ENCODE measurements at places on chromosomes 7 and 10.
A peak's percentile ranks its signal among the peaks of the same experiment; 100 is the strongest.

DNA sequence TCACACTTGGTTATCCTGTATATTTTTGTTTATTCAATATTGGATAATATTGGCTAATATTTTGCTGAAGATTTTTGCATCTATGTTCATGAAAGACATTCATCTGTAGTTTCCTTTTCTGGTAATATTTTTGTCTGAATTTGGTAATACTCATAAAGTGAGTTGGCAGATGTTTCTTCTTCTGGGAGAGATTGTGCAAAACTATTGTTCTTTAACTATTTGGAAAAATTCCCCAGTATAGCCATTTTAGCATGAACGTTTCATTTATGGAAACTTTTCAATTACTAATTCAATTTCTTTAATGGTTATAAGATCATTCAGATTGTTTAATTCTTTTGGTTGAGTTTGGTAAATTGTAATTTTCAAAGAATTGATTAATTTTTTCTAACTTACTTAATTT lies 560.8 kb upstream of the FZD8 start:
- DNase-seq = no peak

DNA sequence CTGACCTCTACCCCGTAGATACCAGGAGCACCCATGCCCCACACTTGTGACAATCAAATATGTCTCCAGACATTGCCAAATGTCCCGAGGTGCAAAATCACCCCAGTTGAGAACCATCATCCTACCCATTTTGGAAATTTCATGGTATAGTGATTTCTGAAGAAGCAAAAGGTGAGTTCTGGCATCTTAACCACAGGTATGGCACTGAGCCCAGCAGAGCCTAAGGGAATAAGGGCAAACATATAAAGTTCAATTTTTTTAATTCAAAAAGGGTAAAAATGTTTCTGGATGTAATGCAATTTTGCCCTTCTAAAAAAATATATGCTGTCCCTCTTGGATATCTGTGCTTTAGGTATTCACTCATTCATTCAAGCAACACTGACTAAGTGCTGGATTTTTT lies 30.5 kb upstream of the CPXM2 start:
- no peak for DNase-seq

GRCh38 chr10:8073691-8074416 lies 19.4 kb downstream of the GATA3 start:
- no peak for DNase-seq

DNA sequence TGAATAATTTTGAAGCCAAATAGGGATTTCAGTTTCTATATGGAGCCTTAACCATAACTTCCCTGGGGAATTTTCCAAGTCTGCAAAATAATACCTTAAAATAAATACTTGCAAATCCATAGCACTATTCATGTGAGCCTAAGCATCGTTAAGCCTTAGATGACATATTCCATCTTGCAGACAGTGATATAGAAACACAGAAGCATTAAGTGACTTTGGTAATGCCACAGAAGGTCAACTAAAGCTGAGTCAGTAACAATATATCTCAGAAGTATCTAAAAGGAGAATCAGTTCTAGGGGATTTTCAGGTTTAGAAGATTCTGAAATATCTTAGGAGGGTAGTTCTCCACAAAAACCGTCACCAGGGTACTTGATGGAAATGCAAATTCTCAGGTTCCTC lies 163.4 kb upstream of the COL1A2 start:
- DNase-seq = no peak

- no peak for DNase-seq
Observed at GRCh38 chr7:24659505-24659904, 86.3 kb downstream of the PALS2 start.

- DNase-seq = no peak
Observed at GRCh38 chr7:84291756-84292155, 97.2 kb upstream of the SEMA3A start.

DNA sequence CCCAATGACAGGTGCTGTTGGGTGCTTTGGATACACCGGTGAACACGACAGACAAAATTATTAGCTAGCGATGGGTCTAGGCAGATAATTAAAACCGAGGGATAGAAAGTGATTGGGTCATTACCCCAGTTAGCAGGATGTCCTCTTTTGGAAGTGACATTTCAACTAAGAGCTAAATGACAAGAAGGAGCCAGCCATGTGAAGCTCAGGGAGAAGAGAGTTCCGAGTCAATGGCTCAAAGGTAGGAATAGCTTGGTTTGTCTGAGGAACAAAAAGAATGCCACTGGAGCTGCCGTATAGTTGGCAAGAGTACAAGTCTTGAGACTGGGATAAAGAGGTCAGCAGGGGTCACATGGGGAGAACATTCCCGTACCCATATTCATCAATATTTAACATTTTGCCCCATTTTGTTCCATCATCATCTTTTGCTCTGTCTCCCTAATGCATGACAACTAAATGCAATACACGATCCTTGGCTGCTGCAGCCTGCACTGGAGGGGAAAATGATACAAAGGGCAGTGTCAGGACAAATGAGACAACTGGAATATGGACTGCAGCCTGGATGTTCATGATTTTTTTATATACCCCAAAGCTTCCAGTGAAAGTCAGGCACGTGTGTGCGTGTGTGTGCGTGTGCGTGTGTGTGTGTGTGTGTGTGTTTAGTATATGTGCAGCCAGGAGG lies 115.7 kb downstream of the ICA1 start:
- no peak for DNase-seq

DNA sequence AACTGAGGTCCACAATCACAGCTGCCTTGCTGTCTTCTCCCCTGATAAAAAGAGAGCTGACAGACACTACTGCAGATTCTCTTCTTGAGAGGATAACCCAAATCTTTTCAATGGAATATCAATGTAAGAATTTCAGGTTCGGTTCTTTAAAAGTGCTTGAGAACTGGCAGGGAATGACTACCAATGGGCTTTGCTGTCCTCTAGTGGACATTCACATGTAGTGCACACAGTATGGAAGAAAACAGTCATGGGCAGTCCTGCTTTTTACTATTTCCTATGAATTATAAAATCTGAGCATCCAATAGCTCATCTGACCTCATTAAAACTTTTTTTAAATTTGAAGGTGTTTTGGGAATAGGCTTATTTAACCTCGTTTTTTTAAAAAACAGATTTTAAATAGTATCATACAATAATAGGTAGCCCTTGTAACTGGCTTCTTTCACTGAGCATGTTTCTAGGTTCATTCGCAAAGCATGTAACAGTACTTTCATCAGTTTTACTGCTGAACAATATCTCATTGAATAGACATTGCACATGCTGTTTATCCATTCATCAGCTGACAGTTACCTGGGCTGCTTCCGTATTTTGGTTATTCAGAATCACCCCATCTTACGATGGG lies 18.3 kb downstream of the FZD9 start:
- peak; percentile 52 for DNase-seq

GRCh38 chr10:110209454-110209925 lies 2.1 kb downstream of the MXI1 start:
- peak; percentile 87 for DNase-seq

DNA sequence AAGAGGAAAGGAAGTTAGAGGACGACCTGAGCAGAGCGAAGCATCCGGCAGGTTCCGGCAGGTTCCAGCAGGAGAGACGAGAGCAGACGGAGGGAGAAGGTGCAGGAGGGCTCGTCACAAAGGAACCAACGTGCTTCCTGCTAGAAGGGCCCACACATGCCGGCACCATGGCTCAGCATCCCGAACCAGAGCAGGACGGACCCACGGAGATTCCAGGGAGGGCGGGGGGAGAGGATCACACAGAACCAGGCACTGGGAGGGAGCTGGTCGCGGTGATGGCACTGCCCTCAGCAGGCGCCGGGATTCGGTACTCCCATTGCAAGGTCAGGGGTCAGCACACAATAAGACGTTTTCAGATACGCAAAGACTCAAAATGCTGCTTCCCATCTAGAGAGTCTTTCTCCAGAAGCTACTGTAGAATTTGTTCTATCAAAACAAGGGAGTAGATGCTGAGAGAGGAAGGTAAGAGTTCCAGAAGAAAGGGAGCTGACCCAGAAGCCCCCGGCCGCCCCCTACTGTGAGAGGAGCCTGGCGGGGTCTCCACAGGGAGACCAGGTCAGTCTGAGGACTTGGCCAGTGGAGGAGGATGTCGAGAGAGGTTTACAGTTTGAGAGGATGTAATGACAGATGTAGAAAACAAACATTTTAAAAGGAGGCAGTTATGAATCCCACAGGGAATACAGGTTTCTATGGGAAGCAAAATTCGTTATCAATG lies 23.6 kb upstream of the PWWP2B start:
- no peak for DNase-seq

GRCh38 chr7:123070702-123071286 lies 75.3 kb upstream of the TAS2R16 start:
- no peak for DNase-seq

DNA sequence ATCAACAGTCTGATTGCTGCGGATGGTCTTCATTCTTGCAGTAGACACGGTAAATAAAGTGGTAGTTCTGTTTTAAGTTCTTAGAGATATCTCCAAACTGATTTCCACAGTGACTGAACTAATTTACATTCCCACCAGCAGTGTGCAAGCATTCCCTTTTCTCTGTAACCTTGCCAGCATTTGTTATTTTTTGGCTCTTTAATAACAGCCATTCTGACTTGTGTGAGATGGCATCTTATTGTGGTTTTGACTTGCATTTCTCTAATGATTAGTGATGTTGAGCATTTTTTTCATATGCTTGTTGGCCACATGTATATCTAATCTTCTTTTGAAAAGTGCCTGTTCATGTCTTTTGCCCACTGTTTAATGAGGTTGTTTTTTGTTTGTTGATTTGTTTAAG lies 30.2 kb upstream of the CXCL12 start:
- no peak for DNase-seq

GRCh38 chr10:126090911-126091728 lies 194.8 kb downstream of the FANK1 start:
- peak; percentile 92 for DNase-seq

DNA sequence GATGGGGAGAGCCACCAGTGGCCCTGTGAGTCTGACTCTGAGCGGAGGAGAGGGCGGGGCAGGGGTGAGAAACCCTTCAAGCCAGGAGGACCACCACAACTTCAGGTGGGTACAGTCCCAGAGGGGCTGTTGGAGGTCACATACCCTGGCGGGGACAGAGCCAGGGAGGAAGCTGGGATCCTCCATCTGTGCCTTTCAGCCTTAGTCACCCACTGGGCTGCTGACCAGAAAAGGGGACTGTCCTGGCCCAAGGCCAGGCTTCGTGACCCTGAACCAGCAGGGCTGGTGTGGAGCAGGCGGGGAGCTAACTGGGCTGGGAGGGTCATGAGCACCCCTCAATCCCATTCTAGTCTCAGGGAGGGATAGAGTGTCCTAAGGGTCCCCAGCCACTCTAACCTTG lies 1.5 kb upstream of the CALHM3 start:
- peak; percentile 41 for DNase-seq

- peak; percentile 34 for DNase-seq
Observed at GRCh38 chr10:239109-239508, 103.9 kb downstream of the ZMYND11 start.

DNA sequence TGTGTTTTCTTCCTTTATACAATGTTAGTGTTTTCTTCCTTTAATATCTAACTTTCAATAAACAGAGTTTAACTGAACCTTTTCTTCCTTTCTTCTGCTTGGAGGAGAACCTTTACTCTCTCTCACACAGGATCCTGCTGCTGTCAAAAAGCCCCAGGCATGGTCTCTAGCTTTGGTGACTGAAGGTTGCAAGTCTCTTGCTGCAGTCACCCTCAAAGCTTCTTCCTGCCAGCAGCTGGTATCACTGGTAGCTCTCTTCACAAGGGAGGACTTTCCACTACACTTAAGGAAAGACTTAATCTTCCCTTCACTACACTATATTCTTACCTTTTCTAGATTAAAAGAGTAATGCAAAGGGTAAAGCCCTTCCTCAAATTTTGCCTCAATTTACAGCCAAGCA lies 153.4 kb downstream of the SGMS1 start:
- DNase-seq = no peak

DNA sequence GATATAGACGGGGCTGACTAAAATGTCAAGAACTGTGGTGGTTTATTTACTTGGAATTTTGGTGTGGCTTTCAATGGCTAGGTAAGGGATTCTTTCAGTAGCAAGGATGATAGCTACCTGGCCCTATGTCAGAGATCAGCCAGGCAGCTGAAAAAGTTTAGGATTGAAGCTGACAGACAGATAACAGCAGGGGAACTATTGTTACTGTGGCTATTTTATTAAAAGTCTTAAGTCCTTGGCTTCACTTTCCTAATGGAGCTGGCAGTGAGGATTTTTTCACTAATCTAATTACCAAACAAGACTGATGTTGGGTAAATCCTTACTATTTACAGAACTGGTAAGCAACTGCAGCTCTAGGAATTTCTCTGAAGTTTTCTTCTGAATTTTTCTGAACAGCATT lies 72.4 kb upstream of the ANLN start:
- DNase-seq = no peak

GRCh38 chr10:17003151-17003550 lies 126.5 kb downstream of the CUBN start:
- DNase-seq = peak; percentile 80

GRCh38 chr10:17528306-17528862 lies 74.0 kb upstream of the ST8SIA6 start:
- DNase-seq = no peak

GRCh38 chr10:71077796-71078453 lies 134.4 kb upstream of the UNC5B start:
- DNase-seq = no peak

- no peak for DNase-seq
Observed at GRCh38 chr10:125531465-125531864, 151.5 kb downstream of the TEX36 start.

- DNase-seq = peak; percentile 50
Observed at GRCh38 chr10:79093658-79094411, 25.1 kb downstream of the ZMIZ1 start.

DNA sequence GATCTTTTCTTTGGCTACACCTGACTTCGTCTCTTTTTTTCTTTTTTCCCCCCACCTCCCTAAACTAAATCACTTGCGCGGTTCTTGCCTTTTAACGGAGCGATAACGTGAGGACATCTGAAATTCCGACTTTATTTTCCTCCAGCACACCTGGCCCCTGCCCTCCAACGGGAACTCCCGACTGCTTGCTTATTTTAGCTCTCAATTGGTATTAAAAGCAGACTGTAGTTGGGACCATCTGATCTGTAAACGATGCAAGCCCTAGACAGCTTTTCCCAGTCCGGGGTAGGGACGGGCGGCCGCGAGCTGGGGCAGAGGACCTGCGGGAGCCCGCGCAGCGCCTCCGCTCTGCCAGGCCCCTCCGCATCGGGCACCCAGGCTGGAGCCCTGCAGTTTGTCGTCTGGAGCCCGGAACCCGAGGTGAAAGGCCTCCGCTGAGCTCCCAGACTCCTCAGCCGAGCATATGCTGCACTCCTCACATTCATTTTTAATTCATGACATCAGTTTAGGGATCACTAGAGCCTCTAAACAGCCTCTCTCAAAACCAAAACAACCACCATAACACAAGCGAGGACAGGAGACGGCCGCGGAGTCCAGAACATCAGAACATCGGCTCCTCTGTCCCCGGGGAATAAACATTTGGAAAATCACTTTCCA lies 10.0 kb upstream of the EMX2 start:
- no peak for DNase-seq

DNA sequence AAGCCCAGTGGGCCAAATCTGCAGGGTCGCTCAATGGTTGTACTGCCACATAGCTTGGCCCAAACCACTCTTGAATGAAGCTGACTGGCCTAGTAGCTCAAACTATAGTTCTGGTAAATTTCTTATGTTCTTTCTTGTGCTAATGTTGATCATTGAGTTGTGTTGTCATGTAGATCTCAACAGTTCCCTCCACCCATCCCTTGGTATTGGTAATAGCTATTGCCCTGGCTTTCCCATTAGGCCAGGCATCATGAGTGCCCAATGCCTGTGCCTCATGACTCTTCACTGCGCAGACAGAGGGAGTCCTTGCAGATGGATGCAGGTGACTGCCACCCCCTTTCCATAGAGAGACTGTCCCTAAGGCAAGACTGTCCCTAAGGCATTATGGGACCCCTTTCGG lies 988.4 kb downstream of the KCNMA1 start:
- DNase-seq = no peak

All from HCEC 1CT (cell line).